ENCODE measurements at places on chromosomes 5 and 9.

DNA sequence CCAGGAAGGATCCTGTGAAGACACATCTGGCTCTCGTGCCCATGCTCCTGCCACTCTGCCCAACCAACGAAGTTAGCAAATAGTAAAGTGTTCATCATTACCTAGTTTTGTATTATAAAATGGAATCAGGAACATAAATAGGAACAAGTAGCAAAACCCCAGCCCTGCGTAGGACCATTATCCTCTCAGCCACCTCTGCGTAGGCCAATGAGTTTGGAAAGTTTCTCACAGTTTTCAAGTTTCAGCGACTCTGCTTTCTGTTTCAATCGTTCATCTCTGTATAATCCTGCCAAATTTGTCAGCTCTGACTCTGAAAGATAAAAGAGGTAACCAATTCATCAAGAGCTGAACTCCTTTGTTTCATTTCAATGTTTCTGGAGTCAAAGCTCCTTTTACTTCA lies 10.1 kb upstream of the SPATA24 start:
- no peak for DNase-seq

- no peak for DNase-seq
Measured at GRCh38 chr9:104494808-104495207, 9.3 kb upstream of the OR13F1 start.

DNA sequence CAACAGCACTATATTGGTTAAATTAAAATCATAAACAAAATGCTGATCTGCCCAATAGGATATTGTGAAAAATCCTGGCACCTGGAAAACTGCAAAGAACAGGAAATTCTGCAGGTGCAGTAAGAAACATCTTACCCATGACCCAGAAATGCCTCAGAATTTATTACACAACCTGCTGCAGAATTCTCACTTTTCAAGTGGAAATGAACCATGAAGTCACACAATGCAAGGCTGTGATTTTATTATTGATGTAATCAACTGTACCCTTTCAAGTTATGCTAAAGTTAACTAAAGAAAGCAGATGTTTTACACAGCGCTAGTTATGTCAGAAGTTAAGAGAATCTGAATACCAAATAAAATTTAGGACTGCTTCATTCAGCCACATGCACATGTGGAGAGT lies 6.0 kb downstream of the STRBP start:
- no peak for DNase-seq

DNA sequence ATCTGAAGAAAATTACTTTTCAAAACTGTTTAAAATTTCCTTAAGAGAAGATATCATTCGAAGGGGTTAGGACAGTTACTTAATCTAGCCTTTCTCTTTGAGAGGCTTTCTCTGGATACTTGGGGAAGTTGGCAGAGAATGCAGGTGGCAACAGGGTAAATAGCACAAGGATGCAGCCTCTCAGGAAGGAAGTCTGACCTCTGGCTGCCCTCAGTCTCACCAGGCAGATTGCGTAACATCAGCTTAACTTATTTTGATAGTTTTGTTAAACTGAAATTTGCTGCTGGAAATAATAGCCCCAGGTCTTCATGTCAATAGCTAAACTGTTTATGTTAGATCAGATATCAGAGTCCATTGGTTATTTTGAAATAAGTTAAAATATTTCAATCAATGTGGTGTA lies 20.4 kb downstream of the CCDC192 start:
- DNase-seq: no peak

DNA sequence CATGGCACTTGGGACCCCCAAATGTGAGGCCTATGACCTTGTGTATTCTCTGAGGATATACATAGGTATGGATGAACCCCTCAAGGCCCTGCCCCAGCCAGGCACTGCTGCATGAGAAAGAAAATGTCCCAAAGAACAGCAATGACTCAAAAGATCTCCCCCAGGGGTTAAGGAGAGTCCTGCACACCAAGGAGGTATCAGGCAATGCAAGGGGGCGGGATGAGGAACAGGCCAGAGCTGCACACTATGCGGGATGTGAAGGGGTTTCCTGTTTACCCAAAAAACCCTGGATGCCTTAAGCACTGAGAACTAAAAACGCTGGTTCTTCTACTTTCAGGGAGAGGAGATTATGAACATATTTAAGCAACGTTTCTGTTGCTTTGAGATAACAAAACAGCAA lies 3.4 kb downstream of the RAPGEF1 start:
- DNase-seq: no peak

DNA sequence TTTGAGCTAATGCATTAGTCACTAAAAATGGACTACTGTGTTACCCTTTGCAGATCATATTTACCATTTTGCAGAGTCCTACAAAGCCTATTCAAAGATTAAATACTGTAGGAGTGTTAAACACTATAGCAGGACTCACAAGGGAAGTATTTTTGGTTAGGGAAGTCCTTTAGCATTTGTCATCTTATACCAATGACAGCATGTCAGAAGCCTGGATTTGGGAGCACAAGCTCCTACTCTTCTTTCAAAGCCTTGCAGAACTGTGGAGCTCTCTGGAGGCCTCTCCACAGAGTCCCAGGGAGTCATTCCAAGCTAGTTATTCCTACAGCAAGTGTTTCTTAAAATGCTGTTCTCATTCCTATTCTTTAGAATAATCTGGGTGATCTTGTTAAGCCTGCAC lies 288.8 kb downstream of the PIK3R1 start:
- no peak for DNase-seq

- no peak for DNase-seq
Measured at GRCh38 chr5:132364319-132364718, 5.2 kb upstream of the SLC22A5 start.

GRCh38 chr5:172342918-172343317 lies 59.4 kb upstream of the UBTD2 start:
- DNase-seq: no peak

GRCh38 chr9:84320231-84320630 lies 20.3 kb downstream of the SLC28A3 start:
- DNase-seq: no peak

DNA sequence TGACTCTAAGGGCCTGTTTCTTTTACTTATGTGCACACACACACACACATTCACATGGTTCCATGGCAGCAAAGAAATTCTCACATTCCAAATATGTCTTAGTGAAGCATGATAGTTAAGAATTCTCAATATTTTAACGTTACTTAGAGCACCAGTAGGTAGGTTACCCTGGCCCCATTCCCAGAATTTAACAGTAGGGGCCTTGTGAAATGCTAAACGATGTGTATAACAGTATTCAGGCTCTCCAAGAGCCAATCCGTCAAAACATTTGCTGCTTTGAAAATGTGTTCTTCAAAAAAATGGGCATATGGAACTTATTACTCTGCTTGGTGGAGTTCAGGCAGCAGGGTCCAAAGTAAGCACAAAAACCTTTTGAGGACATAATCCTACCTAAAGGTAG lies 93.7 kb upstream of the DAB2 start:
- DNase-seq: no peak

GRCh38 chr5:91106842-91107511 lies 276.1 kb downstream of the ARRDC3 start:
- no peak for DNase-seq

GRCh38 chr5:116023619-116024018 lies 8.7 kb upstream of the ARL14EPL start:
- no peak for DNase-seq

GRCh38 chr5:155631116-155631515 lies 617.6 kb downstream of the KIF4B start:
- DNase-seq: no peak

GRCh38 chr9:2787065-2787464 lies 56.8 kb downstream of the PUM3 start:
- DNase-seq: no peak

DNA sequence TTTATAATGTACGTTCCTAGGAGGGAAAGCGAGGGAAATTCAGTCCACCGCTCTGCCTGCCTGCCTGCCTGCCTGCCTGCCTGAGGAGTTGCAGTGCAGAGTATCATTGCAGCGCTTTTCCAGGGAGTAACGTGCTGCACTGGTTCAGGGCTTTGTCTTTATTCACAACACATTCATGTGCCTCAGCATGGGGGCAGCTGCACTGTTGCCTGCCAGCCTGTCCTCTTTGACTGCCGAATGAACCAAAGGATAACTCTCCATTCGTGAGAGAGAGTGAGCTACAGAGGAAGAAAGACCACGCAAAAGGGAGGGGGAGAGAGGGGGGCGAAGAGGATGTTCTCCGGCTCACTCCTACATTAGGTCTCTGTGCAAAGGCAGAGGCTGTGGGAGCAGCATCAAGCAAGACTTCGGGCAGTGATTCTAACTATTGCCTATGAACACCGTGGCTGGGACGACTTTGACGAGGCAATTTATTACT lies 791.2 kb downstream of the MAT2B start:
- DNase-seq: no peak

DNA sequence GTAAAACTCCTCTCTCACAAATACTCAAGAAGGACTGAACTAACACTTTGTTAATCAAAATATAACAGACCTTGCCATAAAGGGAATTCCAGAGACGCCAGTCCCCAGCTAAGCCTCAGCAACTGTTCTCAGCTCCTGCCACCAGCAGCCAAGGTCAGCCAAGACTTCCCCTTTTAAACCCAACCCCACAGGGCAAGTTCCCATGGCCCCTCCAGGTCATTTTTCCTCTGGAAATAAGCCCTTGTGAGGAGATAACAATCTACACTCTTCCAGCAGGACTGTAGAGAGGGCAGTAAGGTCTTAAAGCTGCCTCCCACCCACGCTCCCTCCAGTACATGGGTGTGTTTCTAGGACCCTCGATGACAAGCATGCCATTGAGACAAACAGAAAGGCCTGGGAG lies 78.3 kb downstream of the DPYSL3 start:
- DNase-seq: no peak

DNA sequence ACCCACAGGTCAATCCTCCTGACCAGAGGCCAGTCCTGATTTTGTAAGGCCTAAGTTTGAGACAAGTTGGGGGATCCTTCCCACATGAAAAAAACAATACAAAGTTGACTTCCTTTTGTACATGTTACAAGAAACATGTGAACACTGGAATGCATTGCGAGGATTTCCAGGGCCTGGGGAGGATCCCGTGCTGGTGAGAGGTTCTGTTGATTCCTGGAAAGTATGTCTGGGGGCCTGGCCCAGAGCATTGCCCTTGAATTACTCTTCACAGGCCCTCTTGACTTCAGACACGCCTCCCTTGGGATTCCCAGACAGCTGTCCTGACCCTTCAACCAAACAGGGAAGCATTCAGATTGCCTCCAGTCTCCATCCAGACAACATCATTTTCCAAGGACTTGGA lies 234.2 kb upstream of the IRX2 start:
- no peak for DNase-seq

GRCh38 chr5:147927901-147928300 lies 21.6 kb upstream of the C5orf46 start:
- no peak for DNase-seq

DNA sequence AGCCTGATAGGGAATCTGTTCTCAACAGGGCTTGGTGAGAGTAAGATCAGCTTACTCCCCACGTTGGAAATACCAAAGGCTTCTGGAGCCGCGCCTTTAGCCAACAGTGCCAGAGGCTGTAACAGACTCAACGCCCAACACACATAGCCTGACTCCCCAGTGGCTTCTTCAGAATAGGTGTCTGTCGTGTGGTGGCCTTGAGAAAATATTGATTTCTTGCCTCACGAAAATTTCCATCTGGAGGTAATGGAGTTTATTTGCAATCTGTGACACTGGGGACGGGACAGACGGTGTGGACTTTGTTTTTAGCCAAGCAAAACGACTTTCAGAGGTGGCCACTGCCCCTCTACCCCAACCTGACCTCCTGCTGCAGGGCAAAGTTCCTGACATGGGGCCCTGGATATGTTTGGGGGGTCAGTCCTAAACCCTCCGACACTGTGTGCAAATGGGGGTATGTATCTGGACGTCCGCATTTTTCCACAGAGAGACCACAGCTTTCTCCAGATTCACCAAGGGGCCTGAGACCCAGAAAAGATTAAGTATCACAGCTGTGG lies 189.3 kb downstream of the CDK5RAP2 start:
- DNase-seq: no peak

GRCh38 chr5:58944221-58944620 lies 361.3 kb downstream of the RAB3C start:
- no peak for DNase-seq

DNA sequence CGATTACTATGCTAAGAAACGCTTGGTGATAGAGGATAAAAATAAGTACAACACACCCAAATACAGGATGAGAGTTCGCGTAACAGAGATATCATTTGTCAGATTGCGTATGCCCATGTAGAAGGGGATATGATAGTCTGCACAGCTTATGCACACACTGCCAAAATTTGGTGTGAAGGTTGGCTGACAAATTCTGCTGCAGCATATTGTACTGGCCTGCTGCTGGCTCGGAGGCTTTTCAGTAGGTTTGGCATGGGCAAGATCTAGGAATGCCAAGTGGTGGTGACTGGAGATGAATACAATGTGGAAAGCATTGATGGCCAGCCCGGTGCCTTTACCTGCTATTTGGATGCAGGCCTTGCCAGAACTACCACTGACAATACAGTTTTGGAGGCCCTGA lies 208.4 kb downstream of the PDZD2 start:
- DNase-seq: no peak

- DNase-seq: no peak
Measured at GRCh38 chr9:122498883-122499288, 11.7 kb upstream of the OR1J2 start.
